ENCODE measurements at places on chromosomes 16 and 17. TPM values are rescaled to one million over a fixed set of nuclear protein-coding genes. Genes with fewer than 3 reads are reported as not detected.

Gene KRT32
- total RNA-seq, result not detected

DNA sequence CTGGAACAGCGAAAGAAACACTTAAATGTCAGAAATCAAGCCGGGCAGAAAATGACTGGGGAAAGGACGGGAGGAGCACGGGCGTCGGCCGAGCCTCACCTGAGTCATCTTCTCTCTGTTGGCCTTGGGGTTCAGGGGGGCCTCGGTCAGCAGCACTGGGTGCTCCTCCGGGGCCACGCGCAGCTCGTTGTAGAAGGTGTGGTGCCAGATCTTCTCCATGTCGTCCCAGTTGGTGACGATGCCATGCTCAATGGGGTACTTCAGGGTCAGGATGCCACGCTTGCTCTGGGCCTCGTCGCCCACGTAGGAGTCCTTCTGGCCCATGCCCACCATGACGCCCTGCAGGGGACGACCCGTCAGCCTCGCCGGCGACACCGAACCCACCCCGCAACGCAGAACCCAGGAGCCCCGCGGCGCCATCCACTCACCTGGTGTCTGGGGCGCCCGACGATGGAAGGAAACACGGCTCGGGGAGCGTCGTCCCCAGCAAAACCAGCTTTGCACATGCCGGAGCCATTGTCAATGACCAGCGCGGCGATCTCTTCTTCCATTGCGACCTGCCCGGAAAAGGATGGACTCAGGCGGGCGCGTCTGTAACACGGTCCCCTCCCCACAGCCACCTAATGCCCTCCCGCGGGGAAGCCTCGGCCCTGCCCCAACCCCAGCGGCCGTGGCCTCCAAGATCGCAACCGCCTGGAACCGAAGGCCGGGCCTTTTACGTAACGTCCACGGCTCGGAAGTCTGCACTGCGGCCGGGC lies 616 bp downstream of the ACTG1 start:
- H3K4me3 ChIP-seq, result peak overlapping the region; percentile 96
- H3K4me1 ChIP-seq, result peaks cover 30% of the 10 kb centered on the region
- H3K36me3 ChIP-seq, result peaks cover 43% of the 10 kb centered on the region
- H3K27ac ChIP-seq, result peak overlapping the region; percentile 93
- no peak for DNase-seq

GRCh38 chr17:77163001-77163400 lies 22.2 kb downstream of the SEC14L1 start:
- no peaks in the 10 kb centered on the region for H3K27me3 ChIP-seq
- peaks cover 43% of the 10 kb centered on the region for H3K4me1 ChIP-seq
- no peak overlapping the region for H3K27ac ChIP-seq
- no peak for DNase-seq
- H3K36me3 ChIP-seq, result peaks cover 35% of the 10 kb centered on the region
- no peak overlapping the region for H3K4me3 ChIP-seq

DNA sequence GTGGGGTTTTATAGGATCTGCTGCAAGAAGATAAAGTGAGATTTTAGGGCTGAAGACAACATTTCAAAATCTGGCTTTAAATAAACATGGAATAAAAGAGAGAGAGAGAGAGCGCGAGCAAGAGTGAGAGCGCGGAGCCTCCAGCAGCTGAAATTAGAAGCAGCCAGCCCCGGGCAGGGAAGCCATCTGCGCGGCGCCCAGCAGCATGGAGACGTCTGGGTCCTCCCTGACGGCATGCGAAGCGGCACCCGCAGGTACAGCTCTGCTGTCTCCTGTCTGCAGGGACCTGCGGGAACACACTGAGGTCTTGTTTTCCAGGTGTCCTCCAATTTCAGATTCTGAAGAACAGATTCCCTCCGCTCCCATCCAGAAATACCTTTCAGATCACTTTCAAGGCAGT lies 7.9 kb upstream of the BAIAP2 start:
- no peak overlapping the region for H3K4me3 ChIP-seq
- no peak overlapping the region for H3K27ac ChIP-seq
- peaks cover 15% of the 10 kb centered on the region for H3K27me3 ChIP-seq
- peaks cover 5% of the 10 kb centered on the region for H3K4me1 ChIP-seq
- no peak for DNase-seq

DNA sequence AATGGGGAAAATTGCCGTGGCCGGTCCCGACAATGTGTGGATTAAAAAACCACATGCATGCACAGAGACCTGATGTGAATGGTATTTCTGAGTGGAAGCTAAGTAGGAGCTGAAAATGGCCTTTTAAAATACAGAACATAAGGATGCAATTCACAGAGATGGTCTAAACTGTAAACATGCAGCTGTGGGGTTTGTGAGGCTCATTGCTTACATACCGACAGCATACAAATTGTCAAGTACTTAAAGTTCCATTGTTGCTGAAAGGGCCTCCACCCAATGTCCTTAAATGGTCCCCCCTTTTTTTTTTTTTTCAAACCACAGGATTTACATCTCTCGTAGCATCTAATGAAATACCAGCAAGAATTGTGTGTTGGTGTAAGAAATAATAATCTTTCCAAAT lies 523.2 kb downstream of the MAF start:
- H3K27me3 ChIP-seq, result peaks cover 58% of the 10 kb centered on the region
- DNase-seq, result no peak
- H3K36me3 ChIP-seq, result peaks cover 11% of the 10 kb centered on the region
- peaks cover 50% of the 10 kb centered on the region for H3K4me1 ChIP-seq

DNA sequence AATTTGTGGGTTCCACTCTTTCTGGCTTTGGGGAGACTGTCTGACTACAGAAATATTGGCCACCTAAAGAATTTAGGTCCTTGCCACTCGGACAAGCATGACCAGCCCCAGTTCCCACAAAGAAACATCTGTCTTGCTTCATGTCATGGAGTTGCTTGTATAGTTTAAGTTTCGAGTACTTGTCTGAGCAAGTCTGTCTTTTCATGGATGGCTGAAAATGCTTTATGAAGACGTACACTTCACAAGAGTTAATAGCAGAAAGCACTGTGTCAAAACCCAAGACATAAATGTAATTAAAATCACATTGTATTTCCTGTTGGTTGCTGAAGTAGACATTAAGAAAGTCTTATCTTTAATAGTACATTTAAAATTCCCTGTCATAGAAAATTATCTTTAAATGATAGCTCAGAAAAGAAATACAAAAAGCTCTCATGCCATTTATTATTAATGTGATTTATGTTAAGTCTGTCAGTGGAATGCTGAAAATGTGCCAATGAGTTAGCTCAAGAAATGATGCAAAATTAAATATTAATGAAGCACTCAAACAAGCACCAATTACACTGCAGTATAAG lies 29.8 kb upstream of the XYLT2 start:
- H3K4me3 ChIP-seq, result no peak overlapping the region
- peaks cover 6% of the 10 kb centered on the region for H3K4me1 ChIP-seq
- no peak overlapping the region for H3K27ac ChIP-seq
- DNase-seq, result no peak
- H3K27me3 ChIP-seq, result peaks cover 24% of the 10 kb centered on the region
